ENCODE measurements at places on chromosomes 11 and 22.

DNA sequence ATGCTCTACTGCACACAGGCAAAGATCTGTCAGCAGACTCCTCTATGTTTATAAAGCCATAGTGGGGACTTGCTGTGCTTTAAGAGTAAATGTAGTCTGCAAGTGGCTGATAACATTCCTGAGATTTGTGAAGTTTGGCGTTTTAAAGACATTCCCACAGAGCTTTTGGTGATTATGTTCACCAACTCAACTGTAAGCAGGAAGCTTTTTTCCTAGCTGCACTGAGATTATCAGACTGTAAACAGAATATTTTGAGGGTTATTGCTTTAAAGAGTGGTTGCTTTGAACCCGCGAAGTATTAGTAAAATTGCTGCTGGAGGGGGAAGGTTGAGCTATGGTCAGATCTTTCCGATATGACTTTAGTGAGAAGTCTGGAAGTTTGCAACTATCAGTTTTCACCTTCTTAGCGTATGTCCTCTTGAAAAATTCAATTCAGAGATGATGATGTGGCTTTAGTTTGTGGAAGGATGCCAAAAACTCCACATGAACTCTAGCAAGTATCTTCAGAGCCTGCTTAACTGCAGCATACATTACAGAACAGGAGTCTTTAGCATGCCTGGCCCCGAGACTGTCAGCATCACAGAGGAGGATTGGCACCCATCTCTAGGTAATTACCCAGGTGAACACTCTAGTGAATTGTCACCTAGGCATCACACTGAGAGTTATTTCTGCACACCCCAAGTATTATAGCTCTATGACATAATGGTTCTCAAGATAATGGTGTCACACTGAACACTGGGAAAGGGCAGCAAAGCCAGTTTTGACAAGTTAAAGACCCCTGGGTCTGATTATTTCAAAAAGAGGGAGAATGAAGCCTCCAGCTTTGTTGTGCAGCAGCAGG is 89.9 kb downstream of the MTNR1B start:
- no peak for DNase-seq

- no peak for DNase-seq
These were observed 23.6 kb upstream of the CASP4 start for GRCh38 chr11:104991994-104992393.

- DNase-seq = no peak
These were observed 557 bp downstream of the PACSIN2 start for GRCh38 chr22:43014316-43014868.

- no peak for DNase-seq
These were observed 4.1 kb downstream of the OLFML1 start for GRCh38 chr11:7489376-7489775.

GRCh38 chr22:47534804-47535410 is 772.5 kb downstream of the TBC1D22A start:
- DNase-seq = no peak

DNA sequence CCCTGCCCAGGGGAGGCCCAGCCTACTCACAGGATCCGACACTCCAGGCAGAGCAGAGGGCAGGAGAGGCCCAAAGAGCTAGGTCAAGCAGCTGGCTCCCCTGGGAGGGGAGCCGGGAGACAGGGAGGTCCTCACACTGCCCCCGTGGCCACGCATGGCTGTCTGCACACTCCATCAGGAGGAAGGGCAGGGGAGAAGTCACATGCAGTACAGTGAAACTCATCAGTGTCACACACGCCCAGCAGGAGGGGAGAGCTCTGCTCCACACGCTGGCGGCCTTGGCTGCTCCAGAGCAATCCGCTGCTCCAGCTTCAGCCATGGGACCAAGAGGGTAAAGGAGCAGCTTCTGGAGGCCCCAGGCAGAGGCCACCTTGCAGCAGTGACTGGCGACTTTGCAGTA is 14.3 kb downstream of the TCIRG1 start:
- no peak for DNase-seq

DNA sequence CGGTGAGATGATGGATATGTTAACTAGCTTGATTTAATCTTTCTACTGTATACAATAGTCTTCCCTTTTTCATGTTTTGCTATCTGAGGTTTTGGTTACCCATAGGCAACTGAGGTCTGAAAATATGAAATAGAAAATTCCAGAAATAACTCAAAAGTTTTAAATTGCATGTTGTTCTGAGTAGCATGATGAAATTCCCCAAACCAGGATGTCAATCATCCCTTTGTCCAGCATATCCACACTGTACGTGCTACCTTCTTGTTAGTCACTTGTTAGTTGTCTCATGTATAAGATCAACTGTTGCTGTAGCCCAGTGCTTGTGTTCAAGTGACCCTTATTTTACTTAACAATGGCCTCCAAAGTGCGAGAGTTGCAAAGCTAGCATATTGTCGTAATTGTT is 21.2 kb upstream of the OR10W1 start:
- DNase-seq = no peak

- DNase-seq = no peak
These were observed 2.2 kb upstream of the RANBP1 start for GRCh38 chr22:20113551-20114310.

DNA sequence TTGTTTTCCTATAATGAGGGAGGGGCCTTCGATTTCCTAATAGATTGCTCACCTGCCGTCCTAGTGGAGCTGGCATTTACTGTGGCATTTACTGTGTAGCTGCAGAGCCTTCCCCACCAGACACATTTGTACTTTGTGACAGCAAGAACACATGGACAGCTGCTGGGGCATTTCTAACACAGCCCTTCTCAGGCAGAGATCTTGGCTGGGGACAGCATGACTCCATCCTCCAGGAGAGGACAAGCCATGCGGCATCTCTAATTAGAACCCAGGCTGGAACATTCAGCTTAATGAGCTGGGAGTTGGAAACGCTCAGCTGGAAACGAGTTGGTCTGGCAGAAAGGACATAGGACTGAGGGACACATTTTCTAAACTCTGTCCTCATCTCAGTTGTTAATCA is 887.5 kb downstream of the NTM start:
- DNase-seq = no peak
